Type B pancreatic cell (in vitro differentiated cells): ENCODE measurements at places on chromosomes 5 and 9. TPM values are rescaled to one million over a fixed set of nuclear protein-coding genes. Genes with fewer than 3 reads are reported as not detected.

DNA sequence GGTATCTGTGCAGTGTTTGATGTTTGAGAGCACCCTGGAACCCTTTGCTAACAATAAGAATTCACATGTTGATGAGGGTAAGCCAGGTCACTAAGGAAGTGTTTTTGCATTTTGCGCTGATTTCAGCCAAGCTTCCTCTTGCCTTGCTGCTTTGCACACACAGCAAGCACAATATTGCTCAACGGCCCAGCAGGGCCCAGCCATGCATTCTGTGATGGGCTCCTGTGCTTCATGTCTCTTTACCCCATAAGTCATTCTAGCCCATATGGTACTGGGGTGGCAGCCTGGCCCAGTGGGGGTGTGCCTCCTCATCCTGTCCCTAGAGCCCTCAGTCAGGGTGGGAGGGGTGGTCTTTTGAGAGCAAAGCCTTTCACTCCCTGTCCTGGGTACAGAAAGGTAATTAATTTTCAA, 481.3 kb downstream of the GADD45G start:
- no peak for DNase-seq

The NR6A1 gene
- total RNA-seq, result 6.5 and 10.0 TPM in 2 replicates

GRCh38 chr9:105050296-105050695, 122.3 kb upstream of the ABCA1 start:
- no peak for DNase-seq

The ACTL7B gene
- total RNA-seq, result not detected in 2 replicates

The GABRA6 gene
- not detected in 2 replicates for total RNA-seq

The EIF4EBP3 gene
- total RNA-seq, result 4.8 and 8.4 TPM in 2 replicates
